Stimulated activated CD4-positive, alpha-beta T cell treated with anti-CD3 and anti-CD28 coated beads, Interleukin-1b, Interleukin-23, amount 100 ng/mL, for 48 hours (primary cell): ENCODE measurements at places on chromosomes 7 and 10.

GRCh38 chr7:82740246-82740848, 296.8 kb upstream of the CACNA2D1 start:
- DNase-seq: no peak

- no peak for DNase-seq
These were observed 106.3 kb downstream of the INPP5A start for GRCh38 chr10:132643709-132644526.

GRCh38 chr7:153920126-153920525, 132.1 kb upstream of the DPP6 start:
- DNase-seq: no peak

GRCh38 chr10:128022261-128023196, 103.7 kb downstream of the MKI67 start:
- DNase-seq: no peak

DNA sequence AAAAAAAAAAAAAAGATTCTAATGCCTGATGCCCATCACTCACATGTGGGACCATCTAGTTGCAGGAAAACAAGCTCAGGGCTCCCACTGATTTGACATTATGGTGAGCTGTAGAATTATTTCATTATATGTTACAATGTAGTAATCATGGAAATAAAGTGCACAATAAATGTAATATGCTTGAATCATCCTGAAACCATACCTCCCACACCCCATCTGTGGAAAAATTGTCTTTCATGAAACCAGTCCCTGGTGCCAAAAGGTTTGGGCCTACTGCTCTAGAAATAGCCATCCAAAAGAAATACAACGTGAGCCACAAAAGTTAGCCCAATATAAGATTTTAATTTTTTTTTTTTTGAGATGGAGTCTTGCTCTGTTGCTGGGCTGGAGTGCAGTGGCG, 265.1 kb downstream of the PRPF18 start:
- no peak for DNase-seq

- no peak for DNase-seq
These were observed 42.3 kb upstream of the KLF6 start for GRCh38 chr10:3827266-3827665.

- DNase-seq: no peak
These were observed 52.7 kb downstream of the VPS50 start for GRCh38 chr7:93284908-93285307.

- no peak for DNase-seq
These were observed 84.5 kb upstream of the WNT16 start for GRCh38 chr7:121244120-121244870.

DNA sequence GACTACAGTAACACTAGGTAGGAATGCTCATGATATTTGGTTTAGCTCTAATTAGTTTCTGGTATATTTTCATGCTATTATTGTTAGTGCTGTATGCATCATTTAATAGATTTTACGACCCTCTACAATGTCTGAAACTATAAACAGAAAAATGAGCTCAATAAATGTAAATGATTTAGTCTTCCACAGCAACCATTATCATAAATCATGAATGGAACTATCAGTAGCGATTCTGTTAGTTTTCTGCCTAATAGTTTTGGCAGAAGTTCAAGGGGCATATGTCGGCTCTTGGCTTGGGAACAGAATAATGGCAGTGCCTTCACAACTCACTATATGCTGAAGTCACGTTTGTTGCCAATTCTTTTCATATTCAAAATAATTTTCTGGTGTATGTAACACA, 494.8 kb downstream of the PARD3 start:
- DNase-seq: no peak

- no peak for DNase-seq
These were observed 341 bp downstream of the GOT1 start for GRCh38 chr10:99430116-99430450.

DNA sequence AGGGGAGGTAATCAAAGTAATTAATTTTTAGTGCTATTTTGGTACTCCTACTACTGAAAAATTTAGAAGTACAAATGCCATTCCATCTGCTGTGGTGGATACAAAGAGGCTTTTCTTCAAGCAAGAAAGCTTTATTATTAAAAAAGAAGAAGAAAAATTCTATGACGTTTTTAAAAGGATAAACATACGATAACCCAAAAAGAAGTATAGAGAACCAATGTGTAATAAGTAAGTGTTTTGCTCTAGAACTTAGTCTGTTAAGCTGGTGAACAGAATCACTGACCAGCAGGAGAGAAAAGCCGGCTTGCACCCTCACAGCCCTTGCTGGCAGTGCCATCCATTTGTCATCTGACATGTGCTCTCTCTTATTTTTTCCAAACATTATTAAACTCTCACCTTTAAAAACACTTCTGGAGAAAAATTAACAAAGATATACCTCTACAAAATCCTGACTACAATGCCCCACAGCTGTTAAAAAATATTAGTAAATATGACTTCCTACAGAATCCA, 81.5 kb downstream of the SRPK2 start:
- DNase-seq: no peak

GRCh38 chr7:142942746-142943145, 3.5 kb downstream of the LLCFC1 start:
- DNase-seq: no peak

- no peak for DNase-seq
These were observed 12.9 kb downstream of the ATP5MF start for GRCh38 chr7:99453105-99453504.

DNA sequence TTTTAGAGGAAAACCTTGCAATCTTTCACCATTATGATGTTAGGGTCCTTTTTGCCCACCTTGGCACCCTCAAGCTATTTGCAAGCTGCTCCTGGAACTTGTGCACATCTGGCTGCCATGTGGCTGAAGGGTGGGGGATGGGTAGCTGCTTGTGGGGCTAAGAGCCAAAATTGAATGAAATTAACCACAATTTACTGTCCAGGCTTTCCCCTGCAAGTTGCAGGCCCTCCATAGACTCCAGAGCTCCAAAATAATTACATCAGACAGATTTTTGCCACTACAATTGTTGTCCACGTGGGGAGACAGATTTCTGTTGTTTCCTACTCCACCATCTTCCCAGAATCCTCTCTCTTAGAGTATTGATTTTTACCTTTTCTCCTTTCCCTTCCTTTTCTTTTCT, 19.1 kb downstream of the PI4K2A start:
- DNase-seq: no peak

DNA sequence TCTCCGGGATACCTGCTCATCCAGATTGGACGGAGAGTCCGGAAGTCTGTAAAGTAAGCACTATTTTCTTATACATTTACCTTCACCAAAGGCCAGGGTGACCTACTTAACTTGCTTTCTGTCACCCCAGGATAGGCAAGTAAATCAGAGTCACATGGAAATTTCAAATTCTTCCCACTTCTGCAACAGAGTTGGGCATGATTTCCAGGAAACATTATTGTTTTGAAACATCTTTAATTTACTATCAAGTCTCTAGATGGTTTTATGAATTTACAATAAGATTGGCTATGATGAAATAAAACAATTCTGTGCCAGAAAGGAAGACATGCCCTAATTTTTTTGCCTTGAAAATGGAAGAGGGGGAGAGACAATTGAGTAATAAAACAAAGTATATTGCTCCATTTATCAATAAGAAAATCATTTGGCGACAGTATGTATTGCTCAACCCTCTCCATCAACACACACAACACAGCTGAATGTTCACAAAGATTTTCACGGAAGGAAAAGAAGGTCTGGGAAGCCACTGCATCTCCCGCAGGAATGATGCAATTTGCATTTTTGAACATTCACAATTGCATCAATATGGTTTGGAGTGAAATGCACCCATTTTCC, 702.8 kb downstream of the PARD3 start:
- no peak for DNase-seq

GRCh38 chr10:129912166-129912917, 51.7 kb downstream of the EBF3 start:
- no peak for DNase-seq

GRCh38 chr7:21429021-21429420, 1.1 kb downstream of the SP4 start:
- DNase-seq: no peak

DNA sequence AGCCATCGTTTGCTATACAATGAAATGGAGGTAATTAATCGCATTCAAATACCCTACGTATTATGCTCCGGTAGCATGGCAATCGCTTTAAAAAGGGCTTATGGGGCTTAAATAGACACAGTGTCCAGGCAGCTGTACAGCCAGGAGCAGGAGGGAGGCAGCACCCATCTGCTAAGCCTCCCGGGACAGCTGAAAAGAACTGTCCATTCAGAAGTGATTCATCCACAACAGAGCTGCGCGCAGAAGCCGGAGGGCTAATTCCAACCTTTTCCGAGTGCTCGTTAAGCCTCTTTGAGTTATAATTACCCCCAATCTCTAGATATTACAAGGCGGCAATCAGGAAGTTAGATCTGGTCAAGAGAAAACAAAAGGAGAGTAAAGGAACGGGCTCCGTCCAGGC, 58.3 kb downstream of the DPYSL4 start:
- no peak for DNase-seq

DNA sequence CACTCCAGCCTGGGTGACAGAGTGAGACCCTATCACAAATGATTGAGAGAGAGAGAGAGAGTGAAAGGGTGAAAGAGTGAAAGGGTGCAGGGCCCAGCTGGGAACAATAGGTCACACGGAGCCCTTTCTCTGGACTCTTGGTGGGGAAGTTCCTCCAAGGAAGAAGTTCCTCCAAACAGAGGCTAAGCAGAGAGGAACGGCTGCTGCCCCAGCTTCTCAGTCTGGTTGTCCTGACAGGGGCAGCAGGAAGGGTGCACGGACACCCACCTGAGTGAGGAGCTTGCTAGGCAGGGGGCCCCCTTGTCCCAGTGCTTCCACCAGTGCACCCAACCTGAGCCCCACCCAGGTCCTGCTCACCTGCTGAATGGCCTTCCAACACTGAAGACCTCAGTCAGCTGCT, 38.8 kb upstream of the MYL10 start:
- DNase-seq: no peak

- DNase-seq: no peak
These were observed 30.4 kb downstream of the LRRC4 start for GRCh38 chr7:128000854-128001265.

DNA sequence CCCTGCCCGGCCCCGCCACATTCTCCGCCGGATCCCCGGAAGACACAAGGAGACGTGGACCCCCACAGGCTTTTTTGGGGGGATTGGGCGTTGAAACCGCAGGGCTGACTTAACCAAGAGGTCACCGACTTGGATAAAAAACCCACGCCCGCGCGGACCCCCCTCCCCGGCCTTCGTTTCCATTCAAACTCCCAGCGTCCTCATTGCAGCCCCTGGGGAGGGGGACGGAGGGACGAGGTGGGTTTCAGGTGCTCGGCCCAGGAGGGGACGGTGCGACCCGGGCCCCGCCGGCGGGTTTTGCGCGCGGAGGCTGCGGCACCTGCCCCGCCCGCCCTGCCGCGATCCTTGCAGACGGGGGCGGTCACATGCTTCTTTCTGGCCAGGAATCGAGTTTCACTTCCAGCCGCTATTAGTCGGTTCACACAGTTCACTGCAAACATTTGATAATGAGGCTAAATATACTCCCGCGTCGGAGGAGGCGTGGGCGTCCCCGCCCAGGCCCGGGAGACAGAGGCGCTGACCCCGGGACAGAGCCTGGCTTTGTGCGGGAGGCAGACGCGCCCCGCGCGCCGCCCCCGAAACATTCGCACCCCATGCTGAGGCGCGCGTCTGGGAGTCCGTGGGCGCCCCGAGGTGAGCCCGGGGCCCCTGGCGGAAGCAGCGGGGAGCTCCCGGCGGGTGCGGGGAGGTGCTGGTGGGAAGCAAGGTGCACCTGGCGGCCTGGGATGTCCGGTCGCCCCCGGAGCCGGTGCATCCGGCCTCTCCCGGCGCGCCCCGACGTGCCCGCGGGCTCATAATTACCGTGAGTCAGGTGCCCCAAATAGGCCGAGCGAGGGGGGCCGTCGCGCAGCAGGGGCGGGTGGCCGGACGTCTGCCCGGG, 2.7 kb upstream of the PDGFA start:
- DNase-seq: no peak
